ENCODE measurements at places on chromosomes 2 and 18.

GRCh38 chr2:157473581-157473980 is 29.7 kb upstream of the CYTIP start:
- DNase-seq, result no peak

GRCh38 chr2:209976698-209977385 is 25.6 kb upstream of the RPE start:
- DNase-seq, result no peak

DNA sequence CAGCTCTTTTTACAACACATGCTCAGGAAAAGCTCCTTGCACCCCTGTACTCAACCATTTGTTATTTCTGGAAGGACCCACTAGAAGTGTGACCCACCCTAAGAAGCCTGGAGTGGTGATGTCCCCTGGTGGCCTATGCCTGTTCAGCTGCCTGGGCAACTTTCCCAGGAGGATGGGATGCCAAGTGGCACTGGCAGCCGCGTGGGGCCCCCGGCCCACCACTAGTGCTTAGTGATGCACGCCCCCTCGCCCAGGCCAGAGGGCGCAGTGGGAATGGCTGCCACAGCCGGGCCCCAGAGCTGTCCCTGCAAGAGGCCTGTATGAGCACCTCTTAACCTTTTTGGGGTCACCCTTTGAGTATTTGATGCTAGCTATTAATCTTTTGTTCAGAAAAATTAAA is 18.1 kb downstream of the IMPA2 start:
- peak; percentile 38 for DNase-seq

GRCh38 chr2:69683170-69683971 is 39.8 kb upstream of the AAK1 start:
- DNase-seq, result no peak

DNA sequence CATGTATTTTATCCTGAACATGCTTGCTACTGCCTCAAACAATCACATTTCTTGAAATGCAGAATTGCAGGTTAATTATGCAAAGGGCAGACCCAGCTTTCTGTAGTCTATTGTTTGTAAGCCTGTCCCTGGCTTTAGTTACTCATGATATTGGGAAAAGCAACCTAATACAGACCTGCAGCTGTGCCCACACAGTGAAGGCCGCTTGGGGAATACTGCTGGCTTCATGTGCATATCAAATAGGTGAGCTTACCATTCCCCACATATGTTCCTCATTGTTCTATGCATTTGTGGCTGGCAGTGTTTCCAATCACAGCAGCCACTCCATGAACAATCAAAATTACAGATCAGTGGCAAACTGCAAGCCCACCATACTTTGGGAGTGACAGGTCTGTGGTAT is 186.3 kb downstream of the TMEM163 start:
- no peak for DNase-seq

DNA sequence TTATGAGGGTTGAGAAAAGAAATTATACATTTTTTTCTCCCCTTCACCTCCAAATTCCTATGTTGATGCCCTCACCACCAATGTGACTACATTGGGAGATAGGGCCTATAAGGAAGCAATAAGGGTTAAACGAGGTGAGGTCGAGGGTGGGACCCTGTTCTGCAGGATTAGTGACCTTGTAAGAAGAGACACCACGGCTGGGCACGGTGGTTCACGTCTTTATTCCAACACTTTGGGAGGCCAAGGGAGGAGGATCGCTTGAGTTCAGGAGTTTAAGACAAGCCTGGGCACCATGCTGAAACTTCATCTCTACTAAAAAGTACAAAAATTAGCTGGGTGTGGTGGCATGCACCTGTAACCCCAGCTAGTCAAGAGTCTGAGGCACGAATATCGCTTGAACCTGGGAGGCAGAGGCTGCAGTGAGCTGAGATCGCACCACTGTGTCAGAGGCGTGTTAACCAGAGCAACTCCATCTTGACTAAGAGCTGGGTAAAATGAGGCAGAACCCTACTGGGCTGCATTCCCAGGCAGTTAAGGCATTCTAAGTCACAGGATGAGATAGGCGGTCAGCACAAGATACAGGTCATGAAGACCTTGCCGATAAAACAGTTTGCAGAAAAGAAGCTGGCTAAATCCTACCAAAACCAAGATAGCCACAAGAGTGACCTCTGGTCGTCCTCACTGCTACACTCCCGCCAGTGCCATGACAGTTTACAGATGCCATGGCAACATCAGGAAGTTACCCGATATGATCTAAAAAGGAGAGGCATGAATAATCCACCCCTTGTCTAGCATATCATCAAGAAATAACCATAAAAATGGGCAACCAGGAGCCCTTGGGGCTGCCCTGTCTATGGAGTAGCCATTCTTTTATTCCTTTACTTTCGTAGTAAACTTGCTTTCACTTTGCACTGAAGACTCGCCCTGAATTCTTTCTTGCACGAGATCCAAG is 77.0 kb downstream of the NCAPH start:
- no peak for DNase-seq

GRCh38 chr2:11624893-11625292 is 45.1 kb downstream of the NTSR2 start:
- DNase-seq, result no peak

DNA sequence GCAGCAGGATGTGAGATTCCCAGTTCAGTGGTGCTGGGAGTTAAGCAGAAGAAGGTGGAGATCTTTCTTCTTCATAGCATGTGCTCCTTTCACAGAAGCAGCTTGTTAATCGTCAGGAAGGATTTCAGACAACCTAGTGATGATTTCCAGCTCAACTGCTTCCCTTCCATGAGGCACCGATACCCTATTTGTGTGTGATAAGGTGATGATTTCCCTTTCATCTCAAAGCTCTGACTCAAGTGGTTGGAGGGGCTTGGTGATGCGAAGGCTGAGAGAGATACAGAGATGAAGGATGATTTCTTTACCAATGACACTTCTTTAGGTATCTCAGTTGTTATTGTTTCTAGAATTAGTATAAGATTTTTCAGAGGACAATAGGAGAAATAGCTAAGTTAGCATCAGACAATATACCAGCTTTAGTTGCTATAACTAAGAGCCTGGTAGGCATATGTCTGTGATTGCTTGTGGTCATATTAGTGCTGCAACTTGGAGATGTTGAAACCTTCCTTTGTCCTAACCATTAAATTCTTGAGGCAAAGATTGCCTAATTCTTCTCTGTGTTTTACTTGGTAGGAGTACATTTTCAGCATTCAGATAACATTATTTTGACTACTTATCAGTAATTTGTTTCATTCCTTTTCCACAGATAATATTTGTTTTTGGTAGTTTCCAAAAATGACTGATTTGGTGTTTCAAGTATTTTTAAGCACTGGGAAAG is 111.3 kb downstream of the PLCL1 start:
- no peak for DNase-seq

GRCh38 chr2:238578256-238578655 is 151.5 kb downstream of the ASB1 start:
- no peak for DNase-seq

GRCh38 chr2:231715988-231716616 is 7.8 kb downstream of the PTMA start:
- DNase-seq, result no peak

- DNase-seq, result no peak
Observed at GRCh38 chr2:151878655-151879563, 50.7 kb upstream of the ARL5A start.

DNA sequence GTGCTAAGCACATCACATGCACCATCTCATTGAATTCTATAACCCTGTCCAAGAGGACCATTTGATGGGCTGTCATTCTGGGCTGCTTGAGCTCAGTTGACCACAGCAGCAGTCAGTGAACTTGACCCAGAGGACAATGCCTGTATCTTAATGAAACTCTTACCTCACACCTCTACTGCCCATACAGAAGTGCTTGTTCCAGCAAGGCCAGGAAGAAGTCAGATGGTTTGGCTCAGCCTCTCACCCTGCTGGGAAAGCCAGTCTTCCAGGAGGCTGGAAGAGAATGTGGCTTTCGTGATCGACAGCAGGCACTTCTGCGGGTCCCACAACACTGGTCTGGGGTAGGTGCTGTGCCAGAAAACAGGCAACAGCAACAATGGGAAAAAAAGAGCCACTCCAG is 47.3 kb downstream of the CFAP221 start:
- DNase-seq, result no peak

- no peak for DNase-seq
Observed at GRCh38 chr18:75408554-75409506, 18.7 kb downstream of the SMIM21 start.

GRCh38 chr2:216446343-216446742 is 34.1 kb downstream of the SMARCAL1 start:
- no peak for DNase-seq

- DNase-seq, result no peak
Observed at GRCh38 chr2:217530392-217531090, 472.3 kb downstream of the TNS1 start.

- no peak for DNase-seq
Observed at GRCh38 chr2:191230174-191230573, 15.0 kb upstream of the MYO1B start.

DNA sequence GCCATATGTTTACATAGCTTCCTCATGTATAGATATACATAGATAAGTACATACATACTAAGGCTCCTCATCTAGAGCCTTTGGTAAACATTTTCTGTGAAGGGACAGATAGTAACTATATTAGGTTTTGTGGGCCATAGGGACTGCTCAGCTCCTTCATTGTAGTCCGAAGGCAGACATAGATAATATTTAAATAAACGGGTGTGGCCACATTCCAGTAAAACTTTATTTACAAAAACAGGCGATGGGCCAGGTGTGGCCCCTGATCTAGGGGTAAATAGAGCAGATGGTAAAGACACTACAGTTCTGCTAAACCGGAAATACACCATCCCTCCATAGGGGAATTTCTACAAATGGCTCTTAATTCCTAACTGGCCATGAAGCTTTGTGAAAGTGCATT is 7.3 kb downstream of the COQ10B start:
- no peak for DNase-seq

DNA sequence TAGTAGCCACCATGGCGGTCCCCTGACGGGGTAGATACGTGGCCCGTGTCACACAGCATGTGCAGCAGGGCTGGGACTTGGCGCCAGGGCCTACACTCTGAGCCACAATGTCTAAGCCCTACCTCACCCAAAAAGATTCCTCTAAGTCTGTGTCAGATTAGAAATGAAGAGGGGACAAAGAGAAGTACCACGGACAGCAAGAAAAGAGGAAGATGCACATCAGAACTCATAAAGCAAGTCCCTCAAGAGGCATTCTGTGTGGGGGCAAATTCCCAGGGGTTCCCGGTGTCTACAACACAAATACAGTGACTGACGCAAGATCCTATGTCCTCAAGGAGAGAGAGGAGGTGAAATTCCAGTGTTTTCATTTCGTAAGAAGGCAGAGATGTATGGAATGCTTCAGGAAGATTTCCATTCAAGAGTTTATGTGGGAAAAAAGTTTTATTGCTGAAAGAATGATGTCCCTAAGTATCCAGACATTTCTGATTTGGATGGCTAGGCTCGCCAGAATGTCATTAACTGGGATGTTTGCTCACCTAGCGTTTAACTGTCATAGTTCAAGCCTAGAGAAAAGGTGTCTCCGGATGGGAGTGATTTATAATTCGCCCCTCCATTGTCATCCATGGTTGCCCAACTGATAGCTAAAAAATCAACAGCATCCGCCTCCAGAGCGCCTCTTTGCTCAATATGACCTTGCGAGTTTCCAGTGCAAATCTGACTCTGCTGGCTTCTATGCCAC is 75.6 kb upstream of the CHMP1B start:
- no peak for DNase-seq

DNA sequence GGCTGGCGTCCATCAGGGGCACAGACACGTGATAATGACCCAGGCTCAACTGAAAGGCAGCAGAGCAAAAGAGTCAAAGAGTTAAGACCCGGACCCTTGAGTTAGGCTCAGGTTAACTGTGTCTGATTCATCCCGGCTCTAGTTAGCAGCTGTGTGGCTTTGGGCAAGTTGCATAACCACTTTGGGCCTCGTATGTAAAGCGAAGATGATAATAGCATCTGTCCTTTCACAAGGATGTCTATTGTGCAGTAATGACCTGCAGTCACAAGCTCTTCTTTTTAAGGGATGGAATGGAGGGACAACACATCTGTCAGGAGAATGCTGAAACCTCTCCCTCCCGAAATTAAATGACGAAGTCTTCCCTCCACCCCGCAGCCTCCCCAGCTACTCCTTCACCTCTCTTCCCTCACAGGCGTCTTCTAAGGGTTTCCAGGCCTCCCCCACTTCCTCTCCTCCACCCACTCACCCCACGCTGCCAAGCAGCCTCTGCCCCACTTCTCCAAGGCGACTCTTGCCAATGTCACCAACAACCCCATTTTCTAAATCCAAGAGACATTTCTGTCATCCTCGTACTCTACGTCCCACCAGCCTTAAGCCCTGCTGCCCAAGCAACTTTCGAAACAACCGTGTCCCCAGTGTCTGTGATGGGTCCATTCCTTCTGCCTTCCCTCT is 135.1 kb upstream of the ID2 start:
- DNase-seq, result no peak

DNA sequence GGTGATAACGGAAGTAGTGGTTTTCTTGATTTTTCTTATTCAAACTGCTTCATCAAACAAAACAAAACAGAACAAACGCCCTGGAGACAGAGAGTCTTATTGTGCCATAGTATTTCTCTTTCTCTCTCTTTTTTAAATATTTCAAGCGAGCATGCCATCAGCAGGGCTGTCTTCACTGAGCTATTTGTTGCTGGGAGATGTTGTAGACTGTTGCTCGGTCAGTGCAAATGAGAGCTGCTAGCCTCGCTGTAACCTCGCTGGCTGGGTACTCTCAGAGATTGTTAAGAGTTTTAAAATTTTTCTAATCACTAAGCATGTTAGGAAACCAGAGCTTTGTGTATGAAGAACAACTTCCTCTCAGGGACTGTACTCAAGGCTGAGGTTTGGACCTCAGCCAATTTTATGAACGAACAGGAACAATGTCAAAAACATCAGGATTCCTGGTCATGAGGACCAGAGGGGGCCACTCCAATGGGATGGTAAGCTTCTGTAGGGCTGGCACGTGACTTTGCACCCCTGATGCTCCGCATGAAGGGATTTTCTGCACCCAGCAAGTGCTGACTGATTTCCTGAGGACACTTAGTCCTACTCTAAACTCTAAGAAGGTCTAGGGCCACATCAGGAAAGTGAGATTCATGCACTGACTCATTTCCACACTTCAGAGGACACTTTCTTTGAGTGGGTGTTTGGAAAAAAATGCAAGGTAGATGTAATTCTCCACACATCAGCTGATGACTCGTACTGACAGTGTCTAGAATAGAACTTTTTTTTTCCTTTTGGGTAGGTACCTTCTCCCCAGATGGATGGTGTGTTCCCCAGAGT is 59.8 kb upstream of the IL1R1 start:
- DNase-seq, result no peak

- DNase-seq, result no peak
Observed at GRCh38 chr18:68414407-68414806, 300.5 kb downstream of the TMX3 start.

Measured in D341Med (cell line).